Subcutaneous adipose tissue (tissue), 4 donors: ENCODE measurements at places on chromosomes 13 and 19. TPM values are rescaled to one million over a fixed set of nuclear protein-coding genes. Genes with fewer than 3 reads are reported as not detected.

The ZNF285 gene
- total RNA-seq: 2.3 TPM

The IER2 gene
- 21.4 TPM for total RNA-seq

The BAX gene
- total RNA-seq: 30.4 TPM

The CDADC1 gene
- 11.2 TPM for total RNA-seq

The OR4F17 gene
- total RNA-seq: not detected

The ANKRD24 gene
- total RNA-seq: 2.9 TPM

The CD22 gene
- total RNA-seq: 6.2 TPM

The ZNF8 gene
- 4.8 TPM for total RNA-seq

The CYP4F11 gene
- 0.34 TPM for total RNA-seq

The RFPL4A gene
- total RNA-seq: not detected

The ZNF865 gene
- total RNA-seq: 8.9 TPM

The LONP1 gene
- total RNA-seq: 38.8 TPM

The TUBA3C gene
- not detected for total RNA-seq

The CYP4F12 gene
- 18.1 TPM for total RNA-seq

The TSSK6 gene
- 1.5 TPM for total RNA-seq

The SIGLEC5 gene
- 2.5 TPM for total RNA-seq

The CYP4F3 gene
- not detected for total RNA-seq

The A1BG gene
- total RNA-seq: 60.5 TPM

The ZNF841 gene
- total RNA-seq: 20.0 TPM

The SPACA4 gene
- total RNA-seq: not detected

The FUT1 gene
- 7.2 TPM for total RNA-seq

The RGL3 gene
- 5.7 TPM for total RNA-seq

The DCT gene
- 0.16 TPM for total RNA-seq

The ZNF331 gene
- total RNA-seq: 32.4 TPM

The MISP gene
- total RNA-seq: not detected

The MUC16 gene
- not detected for total RNA-seq

The LILRB4 gene
- total RNA-seq: 10.3 TPM

The CCL25 gene
- total RNA-seq: not detected

The TGFB1 gene
- 29.1 TPM for total RNA-seq

The MTMR6 gene
- 29.6 TPM for total RNA-seq

The ZNF850 gene
- total RNA-seq: 3.4 TPM
